HFF-Myc (cell line): ENCODE measurements at places on chromosomes 4 and X.

DNA sequence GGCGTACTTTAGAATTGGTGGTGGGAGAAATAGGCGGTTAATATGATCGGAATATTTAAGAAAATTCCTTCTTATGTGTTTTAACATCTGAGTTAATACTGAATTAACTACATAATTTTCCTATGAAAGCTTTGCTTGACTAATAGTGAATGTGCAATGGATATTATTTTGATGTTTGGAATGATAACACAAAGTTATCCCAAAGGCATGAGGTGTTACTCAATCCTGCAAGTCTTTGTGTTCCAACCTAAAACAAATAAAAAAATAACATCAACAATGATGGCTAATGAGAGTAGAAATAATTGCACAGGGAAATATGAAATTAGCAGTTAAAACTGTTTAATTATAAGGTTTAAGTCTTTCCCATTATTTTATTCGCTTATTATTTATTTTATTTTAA is 183.6 kb upstream of the ARSJ start:
- DNase-seq = no peak

GRCh38 chr4:174882317-174882992 is 35.7 kb upstream of the ADAM29 start:
- DNase-seq = no peak

- no peak for DNase-seq
These were observed 58.6 kb downstream of the DCK start for GRCh38 chr4:71052034-71052433.

- no peak for DNase-seq
These were observed 244.3 kb downstream of the ARHGAP10 start for GRCh38 chr4:147975933-147976928.
